ENCODE measurements at places on chromosomes 11 and 22. TPM values are rescaled to one million over a fixed set of nuclear protein-coding genes. Genes with fewer than 3 reads are reported as not detected.

DNA sequence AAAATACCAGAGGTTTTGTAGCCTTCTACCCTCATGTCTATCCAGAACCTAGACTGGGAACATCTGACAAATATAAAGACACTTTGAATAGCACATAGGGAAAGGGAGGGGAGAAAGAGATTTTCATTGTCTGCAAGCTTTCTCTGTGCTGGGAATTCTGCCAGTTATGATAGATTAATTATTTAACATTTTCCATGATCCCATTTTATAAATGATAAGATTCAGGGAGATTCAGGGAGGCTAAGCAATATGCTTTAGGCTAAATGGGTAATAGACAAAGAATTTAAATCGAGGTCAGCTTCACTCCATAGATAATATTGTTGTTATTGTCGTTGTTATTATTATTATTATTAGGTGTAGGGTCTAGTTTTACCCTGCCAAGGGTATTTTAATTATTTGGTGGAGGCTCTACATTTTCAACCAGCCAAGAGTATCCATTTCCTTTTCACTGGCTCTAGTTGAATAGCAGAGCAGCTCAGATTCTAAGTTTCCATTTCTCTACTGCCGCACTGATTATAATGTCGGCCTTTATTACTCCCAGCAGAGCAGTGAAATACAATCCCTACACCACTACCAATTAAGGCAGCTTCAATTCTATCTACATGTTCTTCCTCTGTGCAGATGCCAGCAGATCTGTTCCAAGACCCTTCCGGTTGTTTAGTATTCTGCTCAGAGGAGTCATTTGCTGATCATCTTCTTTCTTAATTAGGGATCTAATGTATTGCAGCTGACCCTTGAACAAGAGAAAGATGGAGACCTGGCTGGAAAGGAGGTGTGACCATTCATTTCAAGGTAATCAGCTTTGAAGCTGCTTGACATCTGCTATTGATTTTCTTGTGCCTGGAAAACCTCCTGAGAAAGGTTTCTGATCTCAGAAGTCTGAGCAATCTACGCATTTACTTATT, 23.8 kb upstream of the SYN3 start:
- no peak overlapping the region for H3K27ac ChIP-seq
- no peaks in the 10 kb centered on the region for H3K27me3 ChIP-seq
- no peak overlapping the region for H3K4me3 ChIP-seq
- no peak for DNase-seq
- no peaks in the 10 kb centered on the region for H3K4me1 ChIP-seq

- H3K27me3 ChIP-seq = no peaks in the 10 kb centered on the region
- H3K36me3 ChIP-seq = no peaks in the 10 kb centered on the region
Measured at GRCh38 chr11:62370743-62371440, 33.6 kb downstream of the ASRGL1 start.

Gene OR2AG1
- not detected for polyA plus RNA-seq

DNA sequence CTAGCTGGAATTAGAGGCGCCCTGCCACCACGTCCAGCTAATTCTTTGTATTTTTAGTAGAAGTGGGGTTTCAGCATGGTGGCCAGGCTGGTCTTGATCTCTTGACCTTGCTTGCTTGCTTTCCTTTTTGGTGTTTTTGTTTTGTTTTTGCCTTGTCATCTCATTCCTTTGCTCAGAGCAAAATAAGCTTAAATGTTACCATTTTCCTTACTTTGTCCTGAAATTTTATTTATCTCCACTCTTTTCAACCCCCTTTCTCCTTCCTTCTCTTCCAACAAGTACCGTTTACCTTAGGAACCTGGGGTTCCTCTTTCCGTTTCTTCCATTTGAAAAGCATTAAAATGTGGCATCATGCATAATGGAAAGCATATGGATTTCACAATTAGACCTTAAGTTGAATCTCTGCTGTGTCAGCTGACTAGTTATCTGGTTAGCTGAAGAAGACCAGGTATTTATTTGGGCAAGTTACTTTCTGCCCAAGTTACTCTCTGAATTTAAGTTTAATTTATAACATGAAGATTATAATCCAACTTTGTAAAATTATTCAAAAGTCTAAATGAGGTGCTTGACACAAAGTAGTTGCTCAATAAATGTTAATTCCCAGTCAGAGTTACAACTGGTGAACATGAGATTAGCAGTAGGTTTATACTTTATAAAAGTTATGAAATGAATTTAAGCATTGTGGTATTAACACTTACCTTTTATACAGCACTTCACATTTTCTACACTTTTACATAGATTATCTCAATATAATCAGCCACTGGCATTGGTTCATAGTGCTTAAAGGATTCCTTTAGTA, 69.7 kb downstream of the PRMT3 start:
- DNase-seq = no peak
- H3K36me3 ChIP-seq = no peaks in the 10 kb centered on the region
- H3K27ac ChIP-seq = no peak overlapping the region
- H3K4me1 ChIP-seq = no peaks in the 10 kb centered on the region

- no peaks in the 10 kb centered on the region for H3K4me1 ChIP-seq
- H3K27ac ChIP-seq = no peak overlapping the region
- H3K27me3 ChIP-seq = no peaks in the 10 kb centered on the region
- peaks cover 5% of the 10 kb centered on the region for H3K36me3 ChIP-seq
- DNase-seq = no peak
- H3K4me3 ChIP-seq = no peak overlapping the region
Measured at GRCh38 chr22:39219071-39220039, 25.4 kb downstream of the PDGFB start.

Gene MAJIN
- polyA plus RNA-seq = not detected

- H3K4me1 ChIP-seq = peaks cover 55% of the 10 kb centered on the region
- H3K36me3 ChIP-seq = peaks cover 64% of the 10 kb centered on the region
Measured at GRCh38 chr11:68550485-68550817, 89.9 kb downstream of the PPP6R3 start.

GRCh38 chr11:207863-208180, 314 bp downstream of the RIC8A start:
- no peak for DNase-seq
- peak overlapping the region; percentile 95 for H3K4me3 ChIP-seq
- peaks cover 62% of the 10 kb centered on the region for H3K36me3 ChIP-seq
- H3K27me3 ChIP-seq = no peaks in the 10 kb centered on the region
- peak overlapping the region; percentile 98 for H3K27ac ChIP-seq

GRCh38 chr11:2512431-2513407, 67.9 kb downstream of the KCNQ1 start:
- H3K4me3 ChIP-seq = no peak overlapping the region
- H3K4me1 ChIP-seq = no peaks in the 10 kb centered on the region
- no peak for DNase-seq
- no peak overlapping the region for H3K27ac ChIP-seq
- H3K27me3 ChIP-seq = no peaks in the 10 kb centered on the region

DNA sequence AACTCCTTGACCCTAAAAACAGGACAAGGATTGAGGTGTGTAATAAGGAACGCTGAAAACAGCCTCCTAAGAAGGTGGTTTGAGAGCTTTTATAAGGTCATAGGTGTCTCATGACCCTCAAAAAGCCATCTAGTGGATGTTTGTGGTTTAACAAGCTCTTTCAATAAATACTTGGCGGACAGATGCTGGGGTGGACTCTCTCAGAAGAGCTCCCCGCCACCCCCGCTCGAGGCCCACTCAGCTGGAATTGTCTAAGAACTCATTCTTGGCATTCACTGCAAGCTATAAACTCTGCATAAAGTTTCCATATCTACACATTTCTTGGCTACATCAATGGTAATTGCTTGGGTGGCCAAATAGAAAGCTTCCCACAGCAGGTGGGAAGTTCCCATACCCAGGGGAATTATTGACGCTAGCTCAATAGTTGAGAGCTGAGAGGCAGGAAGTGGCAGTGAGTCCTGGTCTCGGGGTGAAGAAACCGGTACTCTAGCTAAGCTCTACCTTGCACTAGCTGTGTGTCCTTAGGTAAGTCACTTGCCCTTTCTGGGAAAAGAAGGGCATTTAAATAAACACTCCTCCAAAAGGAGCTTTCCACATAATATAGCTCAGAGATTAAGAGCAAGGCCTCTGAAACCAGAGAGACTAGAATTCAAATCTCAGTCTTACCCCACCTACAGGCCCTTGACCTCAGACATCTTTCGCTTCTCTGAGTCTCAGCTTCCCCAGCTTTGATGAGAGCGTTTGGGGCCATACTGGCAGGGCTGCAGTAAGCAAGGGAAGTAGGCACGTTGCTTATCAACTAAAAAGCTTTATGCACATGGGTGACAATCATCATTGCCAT, 6.4 kb downstream of the MS4A15 start:
- no peak overlapping the region for H3K27ac ChIP-seq
- no peak for DNase-seq
- no peak overlapping the region for H3K4me3 ChIP-seq
- no peaks in the 10 kb centered on the region for H3K4me1 ChIP-seq
- no peaks in the 10 kb centered on the region for H3K36me3 ChIP-seq

- H3K36me3 ChIP-seq = no peaks in the 10 kb centered on the region
- H3K4me3 ChIP-seq = no peak overlapping the region
- peak; percentile 44 for DNase-seq
- H3K4me1 ChIP-seq = peaks cover 30% of the 10 kb centered on the region
Measured at GRCh38 chr11:35276396-35277145, 137.6 kb downstream of the CD44 start.

Gene SLC17A6
- not detected for polyA plus RNA-seq

Data from CD4-positive, alpha-beta memory T cell (primary cell).